ENCODE measurements at places on chromosomes 1 and 21.

- peak; percentile 24 for DNase-seq
Measured at GRCh38 chr1:55214212-55214933, 791 bp downstream of the USP24 start.

DNA sequence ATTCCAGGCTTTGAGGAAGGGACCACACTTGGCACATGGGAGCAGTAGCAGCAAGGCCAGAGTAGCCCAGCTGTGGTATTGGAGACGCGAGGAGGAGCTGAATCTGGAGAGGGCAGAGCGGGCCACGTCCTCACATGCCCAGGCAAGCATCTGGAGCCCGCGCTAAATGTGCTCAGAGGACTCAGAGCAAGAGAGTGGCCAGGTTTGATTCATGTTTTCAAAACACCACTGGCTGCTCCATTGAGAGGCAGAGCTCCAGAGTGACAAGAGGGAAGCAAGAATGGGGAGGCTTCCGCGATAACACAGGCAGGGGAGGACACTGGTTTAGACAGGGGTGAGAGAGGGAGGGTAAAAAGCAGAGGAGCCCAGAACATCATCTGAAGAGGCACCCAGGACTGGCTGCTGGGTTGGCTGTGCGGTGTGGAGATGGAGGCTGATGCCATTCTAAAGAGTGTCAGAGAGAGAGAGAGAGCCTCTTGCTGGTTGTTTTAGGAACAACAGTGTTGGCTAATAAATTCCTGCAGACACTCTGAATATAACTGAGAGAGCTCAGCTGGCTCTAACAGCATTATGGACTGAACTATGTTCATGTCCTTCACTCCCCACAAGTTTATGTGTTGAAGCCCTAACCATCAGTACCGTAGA lies 32.3 kb downstream of the RCAN1 start:
- DNase-seq = no peak

DNA sequence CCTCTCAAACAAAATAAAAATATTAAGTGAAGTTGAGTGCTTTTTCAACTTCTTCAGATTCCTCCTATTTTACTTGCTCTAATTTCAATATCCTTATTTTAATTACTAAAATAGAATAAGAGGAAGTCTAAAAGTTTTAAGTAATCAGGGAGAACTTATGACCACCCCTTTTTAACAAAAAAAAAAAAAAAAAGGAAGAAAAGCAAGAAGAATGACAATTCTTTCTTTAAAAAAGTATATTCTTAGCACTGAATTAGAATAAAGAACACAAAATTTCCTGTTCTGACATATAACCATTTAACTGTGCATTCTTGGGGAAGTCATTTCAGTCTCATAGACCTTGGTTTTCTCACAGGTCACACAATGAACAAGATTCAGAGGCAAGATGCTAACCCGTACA lies 46.8 kb downstream of the SAMSN1 start:
- no peak for DNase-seq

- no peak for DNase-seq
Measured at GRCh38 chr1:234481771-234482170, 2.8 kb upstream of the TARBP1 start.

GRCh38 chr1:156114919-156115513 lies 505 bp downstream of the LMNA start:
- no peak for DNase-seq

DNA sequence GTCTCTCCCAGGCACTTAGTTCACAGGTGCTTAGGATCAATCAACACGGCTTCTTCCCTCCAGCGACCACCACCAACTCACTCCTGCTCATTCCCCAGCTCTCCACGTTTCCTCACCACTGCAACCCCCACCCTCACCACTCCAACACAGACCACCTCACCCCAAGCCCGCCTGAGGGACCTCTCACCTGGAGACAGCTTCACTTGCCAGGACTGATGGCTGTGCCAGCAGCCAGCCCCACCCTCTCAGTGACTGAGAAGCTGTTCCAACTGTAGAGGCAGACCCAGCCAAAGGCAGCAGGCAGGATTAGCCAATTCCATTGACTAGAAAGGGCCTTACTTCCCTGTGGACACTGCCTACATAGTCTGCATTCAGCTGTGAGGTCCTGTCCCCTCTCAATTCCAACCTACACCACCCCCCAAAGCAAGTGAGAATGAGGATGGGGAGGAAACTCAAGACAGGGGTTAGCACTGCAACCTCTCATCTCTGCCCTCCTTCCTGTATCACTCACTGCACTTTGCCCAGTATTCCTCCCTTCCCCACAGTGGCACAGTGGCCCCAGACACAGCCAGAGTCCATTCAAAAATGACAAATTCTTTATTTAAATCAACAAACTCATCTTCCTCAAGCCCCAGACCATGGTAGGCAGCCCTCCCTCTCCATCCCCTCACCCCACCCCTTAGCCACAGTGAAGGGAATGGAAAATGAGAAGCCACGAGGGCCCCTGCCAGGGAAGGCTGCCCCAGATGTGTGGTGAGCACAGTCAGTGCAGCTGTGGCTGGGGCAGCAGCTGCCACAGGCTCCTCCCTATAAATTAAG lies 7.6 kb downstream of the TAGLN2 start:
- no peak for DNase-seq
